ENCODE measurements at places on chromosomes 3 and 15.

- no peak for DNase-seq
These were observed 340.3 kb upstream of the RBMS3 start for GRCh38 chr3:28940530-28940929.

- no peak for DNase-seq
These were observed 198.6 kb upstream of the NR2E3 start for GRCh38 chr15:71611553-71612396.

DNA sequence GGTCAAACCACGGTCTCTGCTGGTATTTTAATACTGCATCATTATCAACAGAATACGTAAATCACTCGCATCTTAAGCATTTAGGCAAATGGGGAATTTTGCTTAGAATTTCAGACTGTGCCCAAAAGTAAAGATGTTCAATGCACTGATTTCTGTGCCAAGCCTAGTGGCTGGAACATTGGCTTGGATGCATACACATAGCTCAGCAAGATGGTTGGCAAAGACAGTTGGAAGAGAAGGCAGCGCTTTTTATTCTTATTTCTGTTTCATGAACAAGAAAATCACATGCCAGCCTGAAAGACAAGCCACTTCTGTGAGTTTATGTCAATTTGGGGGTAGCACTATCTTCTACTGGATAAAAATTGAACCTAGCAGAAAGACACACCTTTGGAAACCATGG lies 15.1 kb downstream of the MECOM start:
- no peak for DNase-seq

DNA sequence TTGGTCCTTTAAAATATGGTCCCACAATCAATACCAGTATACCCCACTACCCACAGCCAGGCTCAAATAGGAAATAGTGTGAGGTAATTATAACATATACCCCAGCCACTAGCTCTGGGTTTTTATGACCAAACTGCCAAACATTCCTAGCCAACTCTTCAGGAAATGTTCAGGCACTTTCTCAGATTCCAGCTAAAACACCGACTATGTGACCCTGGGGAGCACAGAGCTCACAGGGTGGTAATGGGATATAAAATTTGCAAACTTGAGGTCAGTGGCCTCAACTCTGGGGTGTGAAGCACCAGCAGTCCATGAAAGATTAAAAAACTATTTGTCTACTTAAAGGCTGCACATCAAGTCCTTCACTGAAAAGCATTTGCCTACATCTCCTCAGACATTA lies 12.9 kb downstream of the FBN1 start:
- no peak for DNase-seq

All from stimulated activated CD8-positive, alpha-beta memory T cell treated with anti-CD3 and anti-CD28 coated beads, Interleukin-7, amount 100 ng/mL, for 1 hour (primary cell).